Suprapubic skin (tissue), 4 donors: ENCODE measurements at places on chromosomes 11 and 22.

- DNase-seq, result no peak
Observed at GRCh38 chr11:131099013-131099412, 182.7 kb upstream of the SNX19 start.

DNA sequence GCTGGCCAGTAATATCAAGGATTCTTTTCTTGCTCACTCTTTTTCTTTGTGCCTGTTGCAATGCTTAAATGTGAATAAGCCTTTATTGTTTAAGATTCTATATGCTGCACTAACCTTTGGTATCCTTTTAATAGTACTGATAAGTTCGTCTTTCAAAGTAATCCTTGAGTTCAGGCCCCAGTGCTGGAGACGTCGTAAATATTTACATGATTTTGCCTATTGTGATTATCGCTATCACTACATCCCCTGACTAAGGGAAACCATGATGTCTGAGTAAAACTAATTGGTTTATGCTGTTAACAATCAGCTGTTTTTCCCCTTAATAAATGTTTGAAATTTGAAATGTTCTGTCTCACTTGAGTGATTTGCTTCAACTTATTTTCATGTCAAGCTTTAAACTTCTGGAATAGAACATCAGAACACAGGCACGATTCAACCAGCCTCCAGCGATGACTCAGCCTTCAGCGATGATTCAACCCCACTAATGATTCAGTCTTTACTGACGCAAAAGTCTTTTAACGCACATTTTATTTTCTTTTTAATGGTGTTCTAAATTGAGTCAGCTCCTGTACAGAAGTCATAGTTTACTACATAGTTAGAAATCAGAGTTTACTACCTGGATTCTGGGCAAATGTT, 3.9 kb downstream of the HTATIP2 start:
- DNase-seq, result no peak

DNA sequence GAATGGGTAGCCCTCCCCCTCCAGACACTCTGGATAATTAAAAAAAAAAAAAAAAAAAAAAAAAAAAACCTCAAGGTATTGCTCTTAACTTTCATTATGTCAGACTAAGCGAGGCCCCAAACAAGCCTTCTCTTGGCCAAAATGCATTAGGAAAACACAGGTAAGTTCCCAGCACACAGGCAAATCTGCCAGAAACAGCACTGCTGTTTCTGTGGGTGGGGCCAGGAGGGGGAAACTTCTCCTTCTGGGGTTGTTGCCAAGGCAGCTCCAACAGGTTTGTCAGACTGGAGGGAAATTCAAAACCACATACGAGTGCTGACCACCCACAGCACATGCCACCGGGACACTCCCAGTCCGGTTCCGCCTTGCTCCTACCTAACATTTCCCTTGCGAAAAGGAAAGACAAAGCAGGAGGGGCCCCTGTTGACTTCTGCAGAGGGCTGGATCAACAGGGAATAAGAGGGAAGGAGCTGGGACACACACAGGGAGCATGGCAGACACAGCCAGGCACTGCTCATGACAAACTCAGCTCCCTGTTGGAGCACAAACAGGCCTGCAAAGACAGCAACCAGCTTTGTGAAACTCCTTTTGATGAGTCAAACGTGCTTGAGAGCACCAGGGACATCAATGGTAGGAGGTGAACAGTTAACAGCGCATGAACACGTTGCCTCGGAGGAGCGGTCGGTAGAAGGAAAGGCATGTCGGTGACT, 55.0 kb downstream of the MYH9 start:
- no peak for DNase-seq

GRCh38 chr11:19664886-19665548, 47.6 kb upstream of the NAV2 start:
- no peak for DNase-seq

- no peak for DNase-seq
Observed at GRCh38 chr22:40572976-40573375, 63.5 kb downstream of the MRTFA start.

DNA sequence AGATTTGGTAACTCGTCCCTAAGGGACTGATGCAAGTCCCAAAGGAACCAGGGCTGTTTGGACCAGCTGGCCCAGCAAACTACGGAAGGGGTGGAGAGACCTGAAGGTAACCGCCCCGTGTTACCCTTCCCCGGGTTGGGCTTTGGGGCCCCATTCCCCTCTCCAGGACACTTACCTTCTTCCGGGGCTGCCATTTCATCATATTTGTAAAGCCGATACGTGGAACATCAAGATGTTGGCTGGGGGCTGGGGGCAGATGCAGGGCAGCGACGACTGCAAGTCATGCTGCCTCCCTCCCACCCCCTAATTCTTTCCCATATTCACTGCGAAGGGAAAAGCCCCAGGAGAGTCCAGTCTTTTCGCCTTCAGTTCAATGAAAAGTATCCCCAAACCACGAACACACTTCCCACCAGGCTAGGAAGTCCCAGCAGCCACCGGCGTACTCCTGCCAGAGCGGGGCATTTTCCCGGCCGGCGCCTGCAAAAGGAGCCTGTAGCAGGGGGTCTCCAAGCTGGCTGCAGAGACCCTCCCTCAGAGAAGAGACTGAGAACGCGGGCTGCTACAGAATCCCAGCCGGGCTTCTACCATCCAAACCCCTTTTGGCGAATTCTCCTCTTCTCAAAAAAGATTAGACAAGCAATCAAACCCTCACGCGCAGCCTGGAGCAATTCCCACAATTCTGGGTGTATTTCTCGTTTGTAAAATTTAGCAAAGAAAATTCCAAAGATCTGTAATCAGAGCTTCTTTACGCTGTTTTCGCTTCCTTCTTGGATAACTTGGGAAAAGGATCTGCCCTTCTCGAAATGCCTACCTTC, 236.7 kb downstream of the TTC28 start:
- DNase-seq, result no peak

DNA sequence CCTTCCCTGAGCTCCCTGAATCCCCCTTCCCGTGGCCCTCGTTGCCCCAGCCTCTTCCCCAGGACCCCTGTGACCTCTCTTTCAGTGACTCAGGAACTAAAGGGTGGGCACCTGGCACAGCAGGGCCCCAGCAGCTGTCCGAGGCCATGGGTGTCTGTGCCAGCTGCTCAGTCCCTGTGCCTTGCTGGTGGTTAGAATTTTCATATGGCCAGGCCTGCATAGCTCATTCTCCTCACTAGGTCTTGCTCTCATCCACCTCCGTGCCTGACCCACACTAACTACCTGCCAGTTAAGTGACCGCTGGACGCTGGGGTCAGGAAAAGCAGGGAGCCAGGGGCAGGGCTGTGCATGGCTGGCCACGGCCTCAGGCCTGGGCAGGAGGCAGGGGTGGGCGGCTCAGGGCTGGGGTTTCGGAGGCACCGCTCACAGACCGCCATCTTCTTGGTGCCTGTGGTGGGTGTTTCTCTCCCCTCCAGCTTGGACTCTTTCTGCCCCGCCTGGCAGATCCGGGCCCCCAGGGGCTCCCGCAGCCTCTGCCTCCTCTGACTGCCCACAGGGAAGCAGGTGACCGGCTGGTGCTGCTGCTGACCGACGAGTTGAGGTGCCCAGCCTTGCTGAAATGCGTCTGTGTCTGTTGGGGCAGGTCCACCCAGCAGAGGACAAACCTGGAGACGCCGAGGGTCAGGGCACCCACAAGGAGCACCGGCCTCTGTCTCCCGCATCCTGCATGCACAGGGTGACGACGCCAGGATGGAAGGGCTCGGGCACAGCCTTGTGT, 20.3 kb downstream of the MRGPRD start:
- no peak for DNase-seq

GRCh38 chr11:58471892-58472291, 29.9 kb upstream of the OR5B12 start:
- DNase-seq, result no peak

DNA sequence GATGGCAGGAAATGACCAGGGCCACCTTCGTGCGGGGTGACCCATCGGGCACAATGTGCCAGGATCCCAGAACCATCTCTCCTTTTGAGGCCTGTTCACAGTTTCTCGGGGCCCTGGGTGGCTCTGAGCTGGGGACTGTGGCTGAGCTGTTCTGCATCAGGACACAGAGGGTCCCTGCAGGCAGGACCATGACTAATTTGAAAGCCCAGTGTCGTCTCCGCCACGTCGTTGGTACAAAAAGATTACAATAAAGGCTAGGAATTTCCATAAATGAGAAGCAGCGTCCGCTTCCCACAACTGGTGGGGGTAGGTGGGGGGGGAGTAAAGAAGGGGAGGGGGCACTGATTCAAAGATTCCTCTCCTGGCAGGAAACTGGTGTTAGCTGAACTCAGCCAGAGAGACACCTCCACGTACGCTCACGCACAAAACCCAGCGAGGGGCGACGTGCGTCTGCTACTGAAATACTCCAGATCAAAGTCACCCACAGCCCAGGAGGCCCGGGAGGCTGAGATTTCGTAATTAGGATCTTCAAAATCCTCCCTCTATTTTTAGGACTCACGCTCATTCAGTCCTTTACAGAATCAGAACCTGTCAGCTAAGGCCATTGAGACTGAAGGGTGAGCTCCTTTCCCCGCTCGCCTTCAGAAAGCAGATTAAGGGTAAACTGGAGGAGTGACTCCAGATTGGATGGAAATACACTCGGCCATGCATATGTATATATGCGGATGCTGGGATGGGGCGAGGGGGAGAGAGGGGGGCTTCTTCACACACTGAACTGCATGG, 11.0 kb downstream of the MN1 start:
- no peak for DNase-seq

GRCh38 chr11:111312076-111312475, 13.7 kb downstream of the POU2AF3 start:
- DNase-seq, result no peak

- peak; percentile 54 for DNase-seq
Observed at GRCh38 chr22:44242946-44243724, 62.4 kb downstream of the PARVG start.

GRCh38 chr11:44286268-44286880, 23.6 kb downstream of the ALX4 start:
- no peak for DNase-seq

- DNase-seq, result no peak
Observed at GRCh38 chr11:57158180-57158579, 23.6 kb upstream of the LRRC55 start.

GRCh38 chr11:117318738-117319137, 2.7 kb upstream of the BACE1 start:
- no peak for DNase-seq

GRCh38 chr11:35288817-35289541, 130.4 kb downstream of the SLC1A2 start:
- DNase-seq, result no peak

DNA sequence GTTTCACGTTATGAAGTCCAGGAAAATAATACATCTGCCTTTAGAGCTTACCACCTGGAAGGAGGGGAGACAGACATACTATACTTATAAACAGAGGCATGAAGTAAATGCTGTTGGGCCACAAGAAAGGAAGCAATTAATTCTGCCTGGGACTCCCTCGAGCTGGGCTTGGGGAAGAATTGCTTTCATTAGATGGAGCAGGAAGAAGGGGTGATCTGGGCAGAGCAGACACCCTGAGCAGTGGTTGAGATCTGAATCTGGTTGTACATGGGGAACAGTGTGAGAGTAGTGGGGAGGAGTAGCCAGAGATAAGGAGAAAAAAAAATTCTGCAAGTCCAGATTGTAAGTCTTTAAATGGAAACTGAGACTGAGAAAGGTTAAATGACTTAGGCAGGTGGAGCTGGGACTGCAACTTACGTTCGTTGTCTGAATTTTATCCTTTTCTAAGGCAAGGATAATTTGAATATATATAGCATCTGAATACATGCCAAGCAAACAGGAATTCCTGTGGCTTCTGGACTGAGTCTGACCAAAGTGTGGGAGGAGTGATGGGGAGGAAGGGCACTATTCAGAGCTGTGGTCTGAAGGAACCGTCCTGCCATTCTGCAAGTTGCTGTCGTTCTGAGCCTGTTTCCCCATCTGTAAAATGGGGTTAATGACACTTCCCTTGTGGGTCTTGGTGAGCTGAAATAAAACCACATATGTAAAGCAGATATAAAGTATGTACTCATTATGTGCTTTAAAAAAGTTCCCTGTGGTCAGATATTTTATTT, 7.9 kb downstream of the NCAM1 start:
- DNase-seq, result no peak

DNA sequence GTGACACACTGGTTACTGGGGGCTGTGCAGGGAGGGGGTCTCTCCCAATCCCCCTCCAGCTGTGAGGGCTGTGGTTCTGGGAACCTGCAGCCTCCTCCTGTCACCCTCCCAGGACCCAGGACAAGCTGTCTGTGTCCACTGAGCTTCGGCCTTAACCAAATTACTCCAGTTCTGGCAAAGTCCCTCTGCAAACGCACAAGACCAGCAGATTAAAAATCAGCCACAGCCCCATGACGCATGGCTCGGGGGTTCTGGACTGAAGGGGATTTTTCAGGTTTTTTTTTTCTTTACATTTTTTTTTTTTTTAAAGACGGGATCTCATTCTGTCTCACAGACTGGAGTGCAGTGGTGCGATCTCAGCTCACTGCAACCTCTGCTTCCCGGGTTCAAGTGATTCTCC, 32.2 kb upstream of the A4GALT start:
- no peak for DNase-seq

DNA sequence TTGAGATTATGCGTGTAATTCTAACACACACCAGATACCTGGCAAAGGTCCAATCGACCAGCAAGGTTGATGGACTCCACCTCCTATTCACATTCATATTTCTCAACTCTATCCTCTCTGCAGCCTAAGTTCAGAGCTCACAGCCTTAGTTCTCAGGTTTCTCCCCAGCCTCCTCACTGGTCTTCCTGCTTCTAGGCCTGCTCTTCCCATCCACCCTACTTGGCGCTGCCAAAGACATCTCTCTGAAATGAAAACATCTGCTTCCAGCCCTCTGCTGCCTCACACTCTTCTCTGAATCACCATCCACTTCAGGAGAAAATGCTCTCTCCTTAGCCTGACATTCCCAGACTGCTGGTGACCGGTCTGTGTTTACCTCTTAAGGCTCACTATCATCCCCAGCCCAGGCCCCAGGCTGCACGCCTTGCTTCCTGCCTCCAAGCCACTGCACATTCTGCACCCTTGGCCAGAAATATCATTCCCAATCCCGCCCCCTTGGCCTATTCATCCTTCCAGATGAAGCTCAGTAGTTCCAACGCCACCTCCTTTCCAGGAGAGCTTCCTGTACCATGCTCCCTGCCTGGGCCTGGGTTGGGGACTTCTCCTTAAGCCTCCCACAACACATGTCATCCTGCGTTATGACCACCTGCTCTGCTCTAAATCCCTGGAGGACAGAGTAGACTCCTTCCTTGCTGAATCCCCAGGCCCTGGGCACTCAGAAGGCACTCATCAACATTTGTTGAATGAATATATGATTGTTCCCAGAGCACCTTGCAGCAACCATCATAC, 3.5 kb downstream of the ARRB1 start:
- DNase-seq, result no peak

GRCh38 chr22:49564666-49565515, 262.8 kb downstream of the BRD1 start:
- peak; percentile 58 for DNase-seq
